ENCODE measurements at places on chromosomes 6 and 20.

DNA sequence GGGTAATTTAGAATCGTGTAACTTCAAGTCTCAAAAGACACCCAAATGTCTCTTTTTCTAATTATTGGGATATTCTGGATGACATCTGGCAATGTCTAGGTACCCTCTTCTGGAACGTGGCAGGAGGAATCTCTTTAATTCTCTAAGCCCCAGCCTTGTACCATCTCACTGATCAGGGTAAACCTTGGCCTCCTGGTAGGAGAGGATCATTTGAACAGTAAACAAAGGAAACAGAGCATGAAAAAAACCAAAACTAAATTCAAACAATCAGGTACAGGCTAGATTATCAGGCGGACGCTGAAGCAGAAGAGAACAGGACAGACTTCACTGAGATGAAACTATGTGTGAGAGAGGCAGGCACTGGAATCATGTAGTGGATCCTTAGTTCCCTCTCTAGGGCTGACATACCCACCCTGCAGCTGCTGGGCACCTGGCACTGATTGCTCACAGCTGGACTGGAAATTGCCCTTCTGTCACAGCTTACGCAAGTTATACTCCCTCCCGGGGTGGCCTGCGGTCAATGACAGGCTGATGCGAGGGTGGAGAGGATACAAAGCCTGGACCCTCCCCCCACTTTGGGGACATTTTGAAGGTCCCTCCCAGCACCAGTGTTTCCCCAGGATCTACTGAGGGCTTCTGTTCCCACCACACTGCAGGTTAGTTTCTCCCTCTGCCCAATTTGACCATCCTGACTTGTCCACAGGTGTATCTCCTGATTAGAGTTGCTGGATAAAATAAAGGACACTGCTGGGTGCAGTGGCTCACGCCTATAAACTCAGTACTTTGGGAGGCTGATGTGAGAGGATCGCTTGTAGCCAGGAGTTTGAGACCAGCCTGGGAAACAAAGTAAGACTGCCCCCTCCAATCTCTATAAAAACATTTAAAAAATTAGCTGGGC is 20.6 kb upstream of the ZBTB24 start:
- H3K4me1 ChIP-seq: no peaks in the 10 kb centered on the region
- H3K36me3 ChIP-seq: no peaks in the 10 kb centered on the region
- H3K27me3 ChIP-seq: no peaks in the 10 kb centered on the region
- no peak overlapping the region for H3K4me3 ChIP-seq
- DNase-seq: no peak

- no peak for DNase-seq
- H3K4me3 ChIP-seq: no peak overlapping the region
- H3K4me1 ChIP-seq: no peaks in the 10 kb centered on the region
- H3K36me3 ChIP-seq: no peaks in the 10 kb centered on the region
Measured at GRCh38 chr6:48135323-48136084, 24.5 kb upstream of the PTCHD4 start.

GRCh38 chr6:106446287-106446885 is 85.9 kb downstream of the CRYBG1 start:
- DNase-seq: no peak
- H3K36me3 ChIP-seq: no peaks in the 10 kb centered on the region
- H3K4me1 ChIP-seq: no peaks in the 10 kb centered on the region
- no peak overlapping the region for H3K27ac ChIP-seq

- no peak for DNase-seq
- no peak overlapping the region for H3K4me3 ChIP-seq
- H3K27ac ChIP-seq: peak overlapping the region; percentile 75
- no peaks in the 10 kb centered on the region for H3K27me3 ChIP-seq
- peaks cover 8% of the 10 kb centered on the region for H3K36me3 ChIP-seq
Measured at GRCh38 chr20:36820928-36821327, 47.4 kb upstream of the DSN1 start.

GRCh38 chr6:38159596-38159995 is 340.1 kb downstream of the ZFAND3 start:
- no peaks in the 10 kb centered on the region for H3K4me1 ChIP-seq
- no peaks in the 10 kb centered on the region for H3K36me3 ChIP-seq
- H3K27me3 ChIP-seq: no peaks in the 10 kb centered on the region

DNA sequence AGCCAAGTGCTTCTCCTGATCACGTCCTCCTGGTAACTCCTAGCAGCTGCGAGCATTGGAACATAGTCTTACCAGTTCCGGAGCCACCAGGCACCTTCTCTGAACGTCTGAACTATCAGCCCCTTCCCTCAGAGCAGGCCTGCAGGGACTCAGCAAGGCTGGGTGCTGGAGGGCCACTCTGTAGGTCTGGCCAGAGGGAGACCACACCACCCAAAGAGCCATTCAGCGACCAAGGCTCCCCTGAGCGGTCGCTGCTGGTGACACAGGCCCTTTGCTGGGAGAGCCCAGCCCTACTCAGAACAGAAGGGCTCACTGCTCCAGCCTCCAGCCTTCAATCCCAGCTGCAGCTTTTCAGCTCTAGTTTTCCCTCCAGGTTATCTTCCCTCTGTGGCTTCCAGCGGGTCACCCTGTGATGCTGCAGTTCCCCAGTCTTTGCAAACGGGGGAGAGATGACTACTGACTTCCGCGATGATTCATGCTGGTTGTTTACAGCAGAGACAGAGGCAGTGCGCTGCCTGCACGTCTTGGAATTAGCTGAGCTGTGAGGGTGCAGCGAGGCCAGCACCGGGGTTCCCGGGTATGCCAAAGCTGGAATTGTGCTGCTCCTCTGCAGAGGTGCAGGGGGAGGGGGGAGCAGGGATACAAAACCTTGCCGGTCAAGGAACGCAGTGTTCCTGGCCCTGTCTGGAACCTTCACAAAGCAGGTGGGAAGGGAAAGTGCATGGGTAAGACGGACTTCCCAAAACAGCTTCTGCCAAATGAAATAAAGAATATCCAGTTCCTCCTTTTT is 161.4 kb downstream of the LY86 start:
- H3K4me3 ChIP-seq: no peak overlapping the region
- no peaks in the 10 kb centered on the region for H3K36me3 ChIP-seq
- DNase-seq: peak; percentile 88
- peak overlapping the region; percentile 78 for H3K27ac ChIP-seq

Data from sigmoid colon (tissue), 7 donors.